Left renal pelvis (tissue), 4 donors: ENCODE measurements at places on chromosomes 5 and 9. TPM values are rescaled to one million over a fixed set of nuclear protein-coding genes. Genes with fewer than 3 reads are reported as not detected.

The SLC25A46 gene
- polyA plus RNA-seq: 53.9 TPM

The IRX2 gene
- polyA plus RNA-seq: 0.52 TPM

The QRFP gene
- 0.61 TPM for polyA plus RNA-seq

The ADRB2 gene
- polyA plus RNA-seq: 0.13 TPM

DNA sequence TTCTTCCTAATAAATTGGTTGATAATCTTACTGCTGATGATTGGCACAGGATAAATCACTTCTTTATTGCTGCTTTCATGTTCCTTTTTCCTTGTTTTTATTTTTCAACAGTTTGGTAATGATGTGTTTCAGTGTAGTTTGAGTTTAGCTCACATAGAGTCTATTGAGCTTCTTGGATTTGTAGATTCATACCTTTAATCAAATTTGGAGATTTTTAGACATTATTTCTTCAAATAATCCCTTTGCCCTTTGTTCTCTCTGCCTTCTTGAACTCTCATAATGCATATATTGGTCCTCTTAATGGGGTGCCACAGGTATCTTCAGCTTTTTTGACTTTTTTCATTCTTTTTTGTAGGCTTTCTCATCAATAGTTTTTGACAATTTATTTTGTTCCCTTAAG, 275.3 kb downstream of the TLE4 start:
- no peak for DNase-seq

DNA sequence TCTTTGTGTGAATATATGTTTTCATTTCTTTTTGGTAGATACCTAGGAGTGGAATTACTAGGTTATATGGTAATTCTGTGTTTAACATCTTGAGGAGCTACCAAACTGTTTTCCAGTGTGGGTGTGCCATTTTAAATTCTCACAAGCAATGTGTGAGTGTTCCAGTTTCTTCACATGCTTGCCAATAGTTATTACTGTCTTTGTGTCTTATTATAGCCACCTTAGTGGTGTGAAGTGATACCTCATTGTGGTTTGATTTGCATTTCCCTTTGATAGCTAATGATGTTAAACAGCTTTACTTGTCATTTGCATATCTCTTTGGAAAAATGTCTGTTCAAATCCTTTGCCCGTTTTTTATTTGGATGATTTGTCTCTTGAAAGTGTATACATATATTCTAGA, 513.0 kb downstream of the TMEM38B start:
- no peak for DNase-seq

- no peak for DNase-seq
Measured at GRCh38 chr9:3760031-3760430, 234.2 kb upstream of the RFX3 start.

GRCh38 chr9:83649515-83649914, 26.6 kb downstream of the IDNK start:
- no peak for DNase-seq

- no peak for DNase-seq
Measured at GRCh38 chr5:120678279-120678678, 214.2 kb downstream of the PRR16 start.

DNA sequence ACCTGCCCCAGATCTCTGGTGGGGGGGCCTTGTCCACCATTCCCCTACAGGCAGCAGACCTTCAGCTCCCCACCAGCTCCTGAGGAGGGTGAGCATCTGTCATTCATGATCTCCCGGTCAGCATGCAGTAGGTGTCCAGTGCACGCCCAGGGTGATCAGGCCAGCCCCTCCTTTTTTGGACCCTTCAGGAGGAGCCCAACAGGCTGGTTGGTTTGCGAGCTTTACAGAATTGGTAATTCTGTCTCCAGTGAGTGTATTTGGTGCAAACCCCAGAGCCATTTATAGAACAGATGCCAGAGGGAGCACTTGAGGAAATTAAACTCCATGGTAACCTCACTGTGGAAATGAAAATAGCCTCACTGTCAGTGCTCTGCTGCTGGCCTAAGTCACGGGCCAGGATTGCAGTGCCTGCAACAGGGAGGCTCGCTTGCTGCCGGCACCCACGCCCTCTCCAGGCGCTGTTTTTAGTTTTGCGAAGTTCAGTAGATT, 23.4 kb downstream of the WNK2 start:
- no peak for DNase-seq

DNA sequence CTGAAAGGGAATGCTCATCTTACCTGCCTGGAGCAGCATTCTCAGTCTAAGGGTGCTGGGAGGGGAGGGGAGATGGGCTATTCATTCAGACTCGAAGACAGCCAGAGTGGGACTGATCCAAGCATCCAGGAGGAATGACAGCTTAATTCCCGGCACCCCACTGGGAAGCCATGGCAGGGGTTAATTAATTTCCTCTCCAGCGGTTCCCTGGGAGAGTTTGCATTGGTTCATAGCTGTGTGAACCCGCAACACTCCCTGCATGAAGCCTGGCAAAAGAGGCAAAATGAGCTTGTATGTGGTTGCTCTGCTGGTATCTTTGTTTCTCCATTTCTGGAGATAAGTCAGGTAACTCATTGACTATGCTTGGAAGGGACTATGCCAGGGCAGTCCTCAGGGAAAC, 401.0 kb upstream of the SLC24A2 start:
- DNase-seq: no peak

- DNase-seq: no peak
Measured at GRCh38 chr5:155389498-155389897, 375.9 kb downstream of the KIF4B start.
